Stimulated activated CD4-positive, alpha-beta T cell treated with anti-CD3 and anti-CD28 coated beads, Interleukin-2, amount 100 ng/mL, for 4 hours (primary cell): ENCODE measurements at places on chromosomes 4 and X.

- DNase-seq, result no peak
Measured at GRCh38 chrX:150258463-150259430, 104.4 kb upstream of the MAMLD1 start.

GRCh38 chr4:85870298-85871083 is 395.5 kb downstream of the ARHGAP24 start:
- no peak for DNase-seq

- DNase-seq, result no peak
Measured at GRCh38 chrX:12956704-12957534, 18.0 kb upstream of the TMSB4X start.

- no peak for DNase-seq
Measured at GRCh38 chr4:11801466-11802446, 373.1 kb upstream of the HS3ST1 start.

- no peak for DNase-seq
Measured at GRCh38 chr4:15765391-15765790, 12.7 kb upstream of the CD38 start.

GRCh38 chr4:110172972-110173371 is 25.4 kb downstream of the ELOVL6 start:
- DNase-seq, result no peak

DNA sequence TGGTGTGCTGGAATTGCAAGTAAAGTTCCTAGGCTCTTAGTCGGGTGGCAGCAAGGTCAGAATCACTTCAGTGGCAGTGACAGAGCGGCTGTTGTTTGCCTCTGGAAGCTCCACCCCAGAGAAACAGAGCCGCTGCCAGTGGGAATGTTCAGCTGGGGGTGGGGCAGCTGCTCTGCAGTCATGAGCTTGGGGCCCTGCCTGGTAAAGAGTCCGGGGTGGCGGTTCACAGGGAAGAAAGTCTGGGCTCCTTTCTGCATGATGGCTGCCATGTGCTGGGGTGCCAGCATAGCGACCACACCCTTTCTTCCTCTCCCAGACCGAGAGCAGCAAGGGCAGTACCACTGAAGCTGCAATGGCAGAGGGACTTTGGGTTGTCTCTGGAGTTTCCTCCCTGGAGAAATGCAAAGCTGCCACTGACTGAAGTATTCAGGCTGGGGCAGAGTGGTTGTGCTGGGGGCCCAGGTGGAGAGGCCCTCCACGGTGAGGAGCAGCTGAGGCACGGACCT is 108.8 kb upstream of the CENPE start:
- no peak for DNase-seq

DNA sequence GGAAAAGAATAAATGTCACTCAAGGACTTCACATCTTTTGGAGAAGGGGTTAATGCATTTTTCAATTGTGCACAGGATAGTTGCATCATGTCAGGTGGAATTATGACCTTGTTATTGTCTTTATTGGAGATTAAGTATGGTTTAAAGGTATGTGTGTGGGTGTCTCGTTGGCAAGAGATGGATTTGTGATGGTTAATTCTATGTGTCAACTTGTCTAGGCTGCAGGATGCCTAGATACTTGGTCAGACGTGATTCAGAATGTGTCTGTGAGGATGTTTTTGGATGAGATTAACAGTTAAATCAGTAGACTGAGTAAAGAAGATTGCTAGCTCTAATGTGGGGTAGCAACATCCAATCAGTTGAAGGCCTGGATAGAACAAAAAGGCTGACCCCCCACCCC is 42.2 kb upstream of the HSD17B10 start:
- no peak for DNase-seq

DNA sequence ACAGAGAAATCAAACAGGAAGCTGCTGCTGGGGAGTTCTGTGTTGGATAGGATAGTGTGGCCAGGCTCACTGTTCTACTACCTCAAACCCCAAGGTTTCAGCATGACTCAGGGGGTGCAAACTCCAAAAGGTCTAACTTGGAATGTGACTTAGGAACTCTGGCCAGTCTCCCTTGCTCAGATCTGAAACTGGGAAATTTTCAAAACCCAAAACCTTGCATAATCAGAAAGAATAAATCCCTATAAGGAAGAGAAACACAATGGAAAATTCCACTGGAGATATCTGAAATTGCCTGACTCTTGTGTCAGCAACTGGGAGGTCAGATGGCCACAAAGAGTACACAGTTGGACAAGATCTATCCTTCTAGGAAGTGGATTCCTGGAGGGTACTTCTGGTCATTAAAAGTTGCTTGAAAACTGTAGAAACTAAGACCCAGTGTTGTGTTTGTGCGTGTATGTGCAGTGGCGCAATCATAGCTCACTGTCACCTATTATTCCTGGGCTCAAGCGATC is 58.0 kb downstream of the PPEF2 start:
- no peak for DNase-seq

GRCh38 chr4:95183656-95184408 is 364.9 kb downstream of the UNC5C start:
- DNase-seq, result no peak

DNA sequence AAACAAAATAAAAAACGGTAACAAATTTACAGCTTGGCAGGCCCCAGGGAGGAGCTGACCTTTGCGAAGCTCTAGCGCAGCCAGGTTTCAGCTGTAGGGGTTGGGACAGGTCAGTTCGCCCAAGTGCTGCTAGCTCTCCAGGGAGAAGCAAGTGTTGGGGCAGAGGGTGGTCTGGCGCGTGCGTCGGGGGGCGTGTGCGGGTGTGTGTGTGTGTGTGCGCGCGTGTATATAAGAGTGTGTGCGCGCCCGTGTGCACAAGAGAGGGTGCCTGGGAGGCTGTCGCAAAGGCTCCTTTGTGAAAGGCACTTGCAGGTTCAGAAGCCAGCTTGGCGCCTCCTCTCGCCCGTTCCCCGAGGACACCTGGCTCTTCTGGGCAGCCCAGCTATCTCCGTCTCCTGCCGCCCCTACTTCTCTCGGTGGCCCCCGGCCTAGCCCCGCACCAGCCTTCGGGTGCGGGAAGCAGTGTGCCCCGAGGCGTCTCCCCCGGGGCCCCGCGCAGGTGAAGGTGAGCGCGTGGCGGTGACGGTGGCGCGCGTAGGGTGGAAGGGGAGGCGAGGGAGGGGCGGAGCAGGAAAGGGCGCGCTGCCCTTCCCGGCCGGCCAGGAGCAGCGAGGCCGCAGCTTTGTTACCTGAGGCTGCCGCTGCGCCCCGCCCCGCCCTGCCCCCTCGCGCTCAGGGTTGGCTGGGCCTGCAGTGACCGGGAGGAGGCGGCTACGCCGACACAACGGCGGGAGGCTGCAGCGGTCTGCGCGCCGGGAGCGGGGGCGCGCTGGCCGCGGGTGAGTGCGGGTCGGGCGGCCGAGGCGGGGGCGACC is at the start of gene FHDC1:
FHDC1 (plus strand) TSS at position 693 of the 815 bp plus-strand sequence. CDS start 6,735 bp downstream, outside the sequence.
- no peak for DNase-seq

GRCh38 chr4:110309675-110310074 is 111.3 kb upstream of the ELOVL6 start:
- no peak for DNase-seq

DNA sequence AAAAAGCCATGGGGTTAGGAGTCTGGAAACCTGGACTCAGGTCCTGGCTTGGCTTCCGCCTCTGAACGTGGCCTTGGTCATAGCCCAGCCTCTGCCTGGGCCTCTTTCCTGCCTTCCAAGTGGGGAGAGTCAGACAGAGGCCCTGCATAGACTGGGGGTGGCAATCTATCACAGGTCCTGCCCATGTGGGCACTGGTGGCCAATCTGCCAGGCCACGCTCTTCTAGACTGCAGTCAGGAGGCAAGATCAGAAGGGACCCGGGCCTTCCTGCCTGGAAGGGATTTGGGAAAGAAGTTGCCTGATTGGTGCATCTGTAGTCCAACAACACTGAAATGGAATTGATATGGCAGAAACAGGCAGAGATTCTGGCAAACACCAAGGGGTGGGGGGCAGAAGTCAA is 46.1 kb downstream of the CNGA2 start:
- no peak for DNase-seq

GRCh38 chrX:14802943-14803710 is 69.7 kb downstream of the FANCB start:
- no peak for DNase-seq

DNA sequence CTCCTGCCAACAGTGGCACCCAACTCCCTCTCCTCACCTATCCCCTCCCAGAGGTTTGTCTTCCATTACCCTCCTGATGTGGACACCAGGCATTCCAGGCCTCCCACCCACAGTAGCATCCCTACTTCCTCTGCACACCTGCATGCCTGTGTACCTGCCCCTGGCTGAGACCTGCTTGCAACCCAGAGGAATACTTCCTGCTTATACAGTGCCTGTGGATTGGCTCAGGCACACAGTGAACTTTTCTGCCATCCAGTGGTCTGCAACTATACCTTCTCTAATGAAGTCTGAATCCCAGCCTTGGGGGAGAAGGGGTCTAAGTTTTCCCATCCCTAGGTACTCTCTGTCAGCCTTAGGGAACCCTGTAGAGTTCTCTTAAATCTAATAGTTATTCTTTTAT is 169.9 kb downstream of the IQCM start:
- no peak for DNase-seq

DNA sequence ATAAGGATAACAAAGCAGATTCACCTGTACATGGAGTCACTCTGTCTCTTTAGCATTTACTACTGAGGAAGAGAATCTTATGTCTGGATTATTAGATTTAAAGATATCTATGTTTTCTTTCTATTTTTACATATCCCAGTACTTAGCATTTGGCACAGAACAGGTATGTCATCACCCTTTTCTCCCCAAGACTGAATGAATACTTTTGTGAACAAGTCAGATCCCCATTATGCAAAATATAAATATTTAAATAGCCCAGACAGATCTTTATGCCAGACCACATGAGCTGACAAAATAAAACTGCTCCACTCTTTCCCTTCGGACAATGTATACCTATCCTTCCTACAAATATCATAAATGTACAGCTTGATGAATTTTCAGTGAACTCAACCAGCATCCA is 94.5 kb downstream of the CASK start:
- no peak for DNase-seq

DNA sequence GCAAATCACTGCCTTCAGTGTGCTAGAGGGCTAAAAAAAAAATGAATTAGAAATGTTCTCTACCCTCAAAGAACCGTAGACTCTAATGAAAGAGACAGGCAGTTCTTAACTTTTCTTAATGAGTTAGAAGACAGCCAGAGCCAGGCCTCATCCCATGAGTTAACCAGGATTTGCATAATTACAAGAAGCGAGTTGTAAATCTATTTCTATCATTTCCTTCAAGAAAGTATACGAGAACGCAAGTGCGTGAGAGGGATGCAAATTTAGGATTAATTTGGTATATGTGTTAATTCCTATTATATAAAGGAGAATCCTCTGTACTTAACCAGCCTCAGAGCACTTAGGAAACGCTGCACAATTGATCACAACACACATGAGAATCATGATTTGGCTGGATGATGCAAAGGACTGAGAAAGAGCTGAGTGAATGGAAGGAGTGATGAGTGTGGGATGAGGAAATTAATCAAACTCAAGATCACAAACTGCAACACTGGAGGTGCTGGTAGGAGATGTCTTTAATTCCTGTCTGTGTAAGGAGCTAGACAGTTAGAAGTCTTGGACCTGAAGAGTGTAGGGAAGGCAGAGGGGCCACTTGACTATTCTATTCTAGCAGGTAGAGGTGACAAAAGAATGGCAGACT is 157.2 kb downstream of the ATP10D start:
- no peak for DNase-seq

DNA sequence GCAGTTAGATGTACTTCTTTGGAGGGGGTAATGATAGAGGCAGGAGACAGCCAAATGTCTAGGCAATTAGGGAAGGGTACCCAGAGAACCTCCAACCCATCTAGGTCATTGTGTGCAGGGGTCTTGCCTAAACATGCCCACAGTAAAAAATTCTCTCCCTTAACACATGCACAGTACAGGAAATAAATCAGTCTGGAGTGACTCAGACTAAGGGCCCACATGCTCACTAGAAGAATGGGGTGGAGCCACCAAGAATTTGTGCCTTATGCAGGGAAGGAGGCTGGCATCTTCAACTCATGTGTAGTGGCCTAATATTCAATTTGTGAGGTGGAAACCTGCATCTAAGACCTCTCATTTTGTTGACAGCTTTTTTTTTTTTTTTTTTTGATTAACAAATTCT is 945.3 kb upstream of the GRIA3 start:
- no peak for DNase-seq

DNA sequence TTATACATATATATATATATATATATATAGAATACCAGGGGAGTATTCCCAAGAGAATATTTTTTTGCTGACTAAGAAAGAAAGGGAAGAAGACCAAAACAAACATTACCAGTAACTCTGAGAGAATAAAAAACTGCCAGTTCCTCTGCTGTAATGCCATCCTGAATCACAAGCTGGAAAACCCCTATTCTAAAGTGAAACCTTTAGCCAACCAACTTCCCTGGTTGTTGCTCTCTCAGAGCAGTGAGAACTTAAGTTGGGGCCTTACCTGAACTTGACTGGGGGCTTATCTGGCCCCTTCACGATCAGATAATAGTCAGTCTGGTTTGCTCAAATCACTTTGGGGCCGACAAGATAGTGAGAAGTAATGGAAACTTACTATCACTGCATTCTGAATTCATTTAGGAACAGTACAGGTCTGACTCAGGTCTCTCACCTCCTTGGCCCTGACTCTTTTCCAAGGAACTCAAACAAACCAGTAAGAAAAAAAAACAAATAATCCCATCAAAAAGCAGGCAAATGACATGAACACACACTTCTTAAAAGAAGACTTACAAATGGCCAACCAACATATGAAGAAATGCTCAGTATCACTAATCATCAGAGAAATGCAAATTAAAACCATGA is 62.5 kb downstream of the CD40LG start:
- DNase-seq, result no peak

DNA sequence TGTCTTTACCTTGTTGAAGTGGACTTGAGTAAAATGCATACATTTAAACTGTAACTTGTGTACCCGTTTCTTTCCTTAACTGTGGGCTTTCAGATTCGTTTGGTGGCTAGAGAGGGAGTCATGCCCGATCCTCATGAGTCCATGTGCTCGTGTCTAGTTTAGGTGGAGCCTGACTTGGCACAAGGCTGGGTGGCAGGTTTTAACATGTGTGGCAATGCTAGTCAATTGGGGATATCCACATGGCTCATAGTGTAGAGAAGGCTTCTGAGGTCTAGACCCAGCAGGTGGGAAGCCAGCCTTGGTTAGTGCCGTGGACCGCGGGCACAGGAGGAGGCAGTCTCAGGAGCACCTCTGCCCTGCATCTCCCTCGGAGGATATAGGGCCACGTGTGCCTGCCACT is 48.5 kb upstream of the CLCN4 start:
- no peak for DNase-seq

- DNase-seq, result no peak
Measured at GRCh38 chr4:129218897-129219296, 122.9 kb downstream of the C4orf33 start.

GRCh38 chr4:76246852-76247251 is 4.7 kb upstream of the FAM47E start:
- no peak for DNase-seq
